ENCODE measurements at places on chromosomes 4 and X. TPM values are rescaled to one million over a fixed set of nuclear protein-coding genes. Genes with fewer than 3 reads are reported as not detected.
A peak's percentile ranks its signal among the peaks of the same experiment; 100 is the strongest.

DNA sequence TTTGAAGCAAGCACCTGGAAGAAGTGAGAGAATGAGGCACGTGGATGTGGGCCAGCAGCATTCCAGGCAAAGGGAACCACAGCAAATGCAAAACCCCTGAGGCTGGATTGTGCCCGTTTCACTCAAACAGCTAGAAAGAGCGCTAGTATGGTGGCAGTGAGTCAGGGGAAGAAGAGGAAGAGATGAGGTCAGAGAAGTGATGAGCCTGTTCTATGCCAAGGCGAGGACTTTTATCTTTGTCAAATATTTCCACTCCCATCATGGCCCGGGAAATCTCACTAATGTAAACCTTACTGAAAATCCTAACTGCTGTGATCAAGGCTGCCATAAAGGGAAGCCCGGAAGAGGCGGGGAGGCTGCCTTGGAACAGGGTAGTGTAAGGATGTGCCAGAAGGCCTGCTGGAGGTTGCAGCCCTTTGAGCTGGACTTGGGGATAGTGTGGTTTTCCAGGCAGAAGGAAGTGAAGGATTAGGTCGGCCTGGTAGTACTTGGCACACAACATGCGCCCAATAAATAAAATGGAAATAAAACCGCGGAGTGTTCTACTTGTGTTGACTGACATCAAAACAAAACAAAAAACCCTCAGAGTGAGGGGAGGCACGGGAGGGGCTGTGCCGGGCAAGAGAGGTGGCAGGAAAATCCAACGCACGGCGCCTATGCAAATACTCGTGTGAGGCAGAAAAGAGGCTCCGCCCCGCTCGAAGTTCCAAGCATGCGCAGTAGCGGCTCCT, 1.2 kb upstream of the CDK16 start:
- DNase-seq, result no peak

DNA sequence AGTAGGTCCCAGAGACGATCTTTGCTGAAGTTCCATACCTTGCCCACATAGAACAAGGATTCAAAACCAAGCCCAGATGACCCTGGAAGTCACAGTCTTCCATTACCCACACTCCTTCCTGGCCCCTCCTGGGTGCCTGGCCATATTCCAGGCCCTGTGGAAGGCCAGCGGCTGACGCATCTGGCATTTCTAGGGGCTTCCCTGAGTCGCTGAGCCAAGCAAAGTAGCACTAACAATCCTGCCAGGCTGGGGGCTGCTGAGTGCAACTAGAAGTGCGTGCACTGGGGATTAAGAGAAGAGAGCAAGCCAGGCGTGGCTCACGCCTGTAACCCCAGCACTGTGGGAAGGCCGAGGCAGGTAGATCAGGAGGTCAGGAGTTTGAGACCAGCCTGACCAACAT, 175.2 kb upstream of the CPEB2 start:
- no peak for DNase-seq

- DNase-seq, result no peak
Observed at GRCh38 chr4:173934933-173935620, 348.4 kb downstream of the FBXO8 start.

GRCh38 chr4:35970366-35970960, 273.9 kb downstream of the ARAP2 start:
- no peak for DNase-seq

GRCh38 chr4:73007526-73008100, 61.9 kb downstream of the COX18 start:
- no peak for DNase-seq

HMX1 gene
- not detected for total RNA-seq

SLC6A14 gene
- not detected for total RNA-seq

- DNase-seq, result peak; percentile 23
Observed at GRCh38 chr4:39587881-39588280, 50.8 kb downstream of the SMIM14 start.

GRCh38 chr4:64883087-64883807, 474.0 kb upstream of the TECRL start:
- no peak for DNase-seq

GRCh38 chr4:157265281-157265680, 44.8 kb downstream of the GRIA2 start:
- no peak for DNase-seq

- no peak for DNase-seq
Observed at GRCh38 chr4:108867476-108867875, 104.6 kb upstream of the ETNPPL start.

GRCh38 chr4:100422894-100423293, 94.9 kb downstream of the EMCN start:
- DNase-seq, result no peak

CLDN34 gene
- total RNA-seq, result 0.35 TPM

LRAT gene
- total RNA-seq, result 0.34 TPM

GRCh38 chr4:73874386-73874785, 5.2 kb downstream of the CXCL1 start:
- DNase-seq, result no peak

GRCh38 chr4:987624-988513, 1.0 kb downstream of the IDUA start:
- no peak for DNase-seq

SSX1 gene
- not detected for total RNA-seq

DNA sequence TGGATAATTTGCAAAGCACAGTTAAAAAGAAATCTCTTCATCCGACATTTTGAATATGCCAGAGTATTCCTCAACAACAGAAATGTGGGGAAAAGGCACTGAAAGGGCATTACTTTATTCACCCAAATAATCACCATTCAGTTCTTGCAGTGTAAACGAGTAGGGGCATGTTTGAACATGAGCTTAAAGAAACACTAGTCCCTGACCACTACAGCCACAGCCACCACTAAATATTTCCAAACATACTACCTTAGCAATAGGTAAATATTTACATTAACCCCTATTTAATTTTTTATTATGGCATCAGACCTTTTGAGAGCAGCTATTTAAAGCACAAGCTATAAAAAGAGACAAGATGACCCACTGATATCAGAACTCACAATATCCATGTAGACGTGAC, 27.6 kb downstream of the MCF2 start:
- DNase-seq, result no peak

DNA sequence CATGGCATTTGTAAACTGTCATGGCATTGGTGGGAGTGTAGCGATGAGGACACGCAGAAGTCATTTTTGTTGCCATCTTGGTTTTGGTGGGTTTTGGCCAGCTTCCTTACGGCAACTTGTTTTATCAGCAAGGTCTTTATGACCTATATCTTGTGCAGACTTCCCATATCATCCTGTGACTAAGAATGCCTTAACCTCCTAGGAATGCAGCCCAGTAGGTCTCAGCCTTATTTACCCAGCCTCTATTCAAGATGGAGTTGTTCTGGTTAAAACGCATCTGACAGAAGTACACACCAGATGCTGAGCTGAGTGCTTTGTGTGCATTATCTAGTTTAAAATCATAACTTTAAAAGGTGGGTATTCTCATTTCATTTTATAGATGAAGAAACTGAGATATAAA, 268.8 kb upstream of the GALNT7 start:
- DNase-seq, result no peak

PHKA1 gene
- total RNA-seq, result 3.7 TPM
